ENCODE measurements at places on chromosomes 5 and 9.

DNA sequence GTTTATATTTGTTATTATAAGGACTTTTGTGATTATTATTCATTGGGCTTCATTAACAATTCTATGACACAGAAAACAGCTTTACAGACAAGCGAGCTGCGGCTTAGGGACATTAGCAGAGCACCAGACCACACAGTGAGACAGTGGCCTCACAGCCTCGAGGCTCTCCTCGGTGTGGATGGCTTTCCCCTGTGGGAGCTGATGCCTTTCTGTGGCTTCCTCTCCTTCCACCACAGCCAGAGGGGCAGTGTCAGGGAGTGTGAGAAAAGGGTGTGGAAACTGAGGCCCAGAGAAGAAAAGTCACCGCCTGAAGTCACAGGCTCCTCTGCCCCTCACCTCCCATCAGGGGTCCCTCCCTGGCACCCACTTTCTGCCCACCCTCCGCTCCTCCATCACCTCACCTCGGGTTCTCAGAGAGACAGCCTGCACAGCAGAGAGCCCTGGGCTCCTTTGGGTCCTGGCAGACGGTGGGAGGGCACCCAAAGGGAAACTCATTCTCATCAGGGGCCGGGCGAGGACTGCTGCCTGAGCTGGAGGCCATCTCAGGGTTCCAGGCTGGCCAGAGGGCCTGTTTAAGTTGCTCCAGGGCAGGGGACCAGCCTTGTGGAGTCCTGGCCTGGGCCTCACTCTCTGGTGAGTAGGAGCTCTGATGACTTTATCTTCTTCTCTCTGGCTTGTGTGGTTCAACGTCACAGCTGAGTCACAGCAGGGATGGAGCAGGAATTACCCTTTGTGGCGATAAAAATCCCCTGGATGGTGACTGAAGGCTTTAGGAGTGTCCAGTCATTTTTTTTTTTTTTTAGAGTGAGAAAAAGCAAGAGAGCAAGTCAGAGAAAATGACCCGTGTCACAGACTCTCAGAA is 830 bp downstream of the TRAF1 start:
- no peak for DNase-seq

DNA sequence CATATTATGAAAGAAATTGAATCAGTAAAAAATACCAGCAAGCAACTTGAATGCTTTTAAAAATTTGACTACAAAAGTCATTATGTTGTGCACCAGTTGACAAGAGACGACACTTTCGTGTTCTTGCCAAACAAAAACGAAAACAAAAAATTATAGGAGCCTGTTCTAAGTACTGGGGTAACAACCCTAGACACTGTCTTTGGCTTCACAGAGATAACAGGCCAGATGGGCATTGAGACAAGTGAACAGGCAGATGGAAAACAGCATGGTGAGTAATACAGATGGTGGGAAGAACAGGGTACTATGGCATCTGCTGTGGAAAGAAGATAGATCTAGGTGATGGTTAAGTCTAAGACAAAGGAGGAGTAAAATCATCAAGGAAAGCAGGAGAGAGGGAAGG is 99.0 kb downstream of the CDH12 start:
- no peak for DNase-seq

GRCh38 chr5:78611126-78611605 is 37.4 kb downstream of the LHFPL2 start:
- no peak for DNase-seq

- DNase-seq, result no peak
These were observed 15.0 kb downstream of the LPCAT1 start for GRCh38 chr5:1508659-1509290.

GRCh38 chr5:168270476-168270875 is 21.0 kb upstream of the WWC1 start:
- no peak for DNase-seq

- DNase-seq, result no peak
These were observed 47.5 kb downstream of the TMEM245 start for GRCh38 chr9:109072133-109072692.

- no peak for DNase-seq
These were observed 95.8 kb downstream of the PLPP1 start for GRCh38 chr5:55438998-55439397.

DNA sequence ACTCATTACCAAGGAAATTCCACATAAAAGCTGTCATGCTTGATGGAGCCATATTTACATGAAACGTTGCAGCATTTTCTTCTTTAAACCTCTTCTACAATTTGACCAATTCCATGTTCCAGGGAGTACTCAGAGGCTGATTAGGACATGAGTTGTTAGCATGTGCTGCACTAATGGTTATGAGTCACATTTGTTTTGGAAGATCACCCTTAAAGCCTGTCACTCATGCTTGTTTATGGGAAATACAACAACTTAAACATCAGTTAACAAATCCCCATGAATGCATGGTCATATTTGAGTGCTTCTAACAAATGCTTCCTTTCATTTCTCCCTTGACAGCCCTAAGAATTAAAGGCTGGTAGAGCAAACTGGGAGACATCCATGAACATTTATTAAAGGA is 156.1 kb downstream of the GHR start:
- peak; percentile 26 for DNase-seq

- DNase-seq, result no peak
These were observed 30.3 kb upstream of the RFK start for GRCh38 chr9:76424491-76424890.

- DNase-seq, result no peak
These were observed 291.4 kb downstream of the IRX2 start for GRCh38 chr5:2460098-2460497.

DNA sequence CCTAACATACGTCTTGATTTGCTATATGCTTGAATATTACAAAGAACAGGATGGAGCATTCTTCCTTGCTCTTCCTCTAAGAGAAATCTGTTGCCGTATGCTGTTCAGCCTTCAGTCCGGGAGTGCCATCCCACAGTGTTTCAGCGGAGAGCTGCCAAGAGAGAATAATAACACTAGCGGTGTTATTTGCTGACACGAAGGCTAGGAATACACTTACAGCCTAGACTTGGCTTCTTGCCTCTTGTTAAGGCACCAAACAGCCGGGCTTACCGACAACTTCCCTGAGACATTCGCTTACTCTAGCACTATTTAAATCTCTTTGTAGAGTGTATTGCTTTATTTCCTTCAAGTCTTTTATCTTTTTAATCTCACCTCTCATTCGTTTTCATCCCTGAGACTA is 31.4 kb downstream of the KCTD16 start:
- no peak for DNase-seq

All from inflammatory macrophage (primary cell).